ENCODE measurements at places on chromosomes 13 and 19.

DNA sequence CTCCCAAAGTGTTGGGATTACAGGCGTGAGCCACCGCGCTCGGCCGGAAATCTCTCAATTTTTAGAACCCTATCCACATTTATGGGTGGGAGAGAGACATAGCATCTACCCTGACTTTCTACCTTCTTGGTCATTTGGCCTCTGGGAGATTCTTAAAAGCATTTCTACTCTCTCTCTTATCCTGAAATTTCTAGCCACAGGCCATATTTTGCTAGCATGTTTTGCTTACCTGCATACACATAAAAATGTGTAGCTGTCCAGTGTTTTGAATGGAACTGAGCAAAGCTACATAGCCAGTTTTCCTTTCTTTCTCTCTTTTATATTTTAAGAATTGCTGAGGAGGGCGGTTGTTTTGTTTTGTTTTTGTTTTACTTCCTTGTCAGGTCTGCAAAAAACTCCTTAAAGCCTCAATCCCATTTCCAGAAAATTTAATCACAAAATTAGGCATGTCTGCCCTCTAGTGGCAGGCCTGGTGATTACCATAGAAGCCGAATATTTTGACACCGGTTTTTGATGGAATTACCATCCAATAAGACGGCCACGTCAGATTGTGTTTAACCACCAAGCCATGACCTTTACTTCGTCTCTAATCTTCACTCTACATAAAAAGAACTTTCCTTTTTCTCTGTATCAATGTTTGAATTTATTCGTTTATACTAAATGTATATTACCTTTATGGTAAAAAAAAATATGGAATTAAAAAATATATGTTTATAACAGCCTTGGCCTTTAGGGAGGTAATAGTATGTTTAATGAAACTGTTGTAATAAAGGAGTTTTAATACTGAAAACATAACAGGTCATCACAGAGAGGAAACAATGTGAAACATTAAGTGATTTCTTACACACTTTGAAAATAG, 34.4 kb upstream of the OXGR1 start:
- DNase-seq: peak; percentile 21

- DNase-seq: no peak
These were observed 23.0 kb upstream of the USP29 start for GRCh38 chr19:57096685-57097361.

DNA sequence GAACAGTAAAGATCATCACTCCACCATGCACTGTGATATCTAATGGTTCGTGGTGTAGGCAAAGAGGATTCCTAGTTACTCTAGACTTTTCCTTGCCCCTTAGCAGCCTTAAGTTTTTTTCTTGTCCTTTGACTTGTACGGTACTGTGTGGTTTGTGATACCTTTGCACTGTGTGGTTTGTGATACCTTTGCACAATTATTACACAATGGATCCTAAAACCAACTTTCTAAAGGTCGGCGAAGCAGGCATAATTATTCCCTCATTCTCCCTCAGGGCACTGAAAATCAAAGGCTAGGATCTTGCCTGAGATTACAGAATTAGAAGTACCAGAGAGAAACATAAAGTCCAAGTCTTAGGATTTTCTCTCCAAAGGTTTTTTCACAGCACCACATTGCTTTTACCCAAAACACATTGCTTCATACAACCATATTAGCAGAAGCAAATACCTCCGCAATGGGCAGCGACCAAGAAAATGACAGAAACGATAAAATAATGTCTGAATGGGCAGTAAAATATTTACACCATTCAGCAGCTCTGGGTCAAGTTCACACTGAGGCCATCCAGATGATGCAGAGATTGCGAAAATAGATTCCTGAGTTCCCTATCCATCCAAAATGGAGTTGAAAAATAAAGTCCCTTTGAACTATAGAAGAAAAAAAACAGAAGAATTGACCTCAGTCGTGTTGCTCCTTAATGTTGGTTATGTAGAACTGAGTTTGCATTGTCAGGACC, 106.4 kb downstream of the FGF14 start:
- no peak for DNase-seq

- DNase-seq: no peak
These were observed 56.1 kb upstream of the STK24 start for GRCh38 chr13:98632961-98633360.

DNA sequence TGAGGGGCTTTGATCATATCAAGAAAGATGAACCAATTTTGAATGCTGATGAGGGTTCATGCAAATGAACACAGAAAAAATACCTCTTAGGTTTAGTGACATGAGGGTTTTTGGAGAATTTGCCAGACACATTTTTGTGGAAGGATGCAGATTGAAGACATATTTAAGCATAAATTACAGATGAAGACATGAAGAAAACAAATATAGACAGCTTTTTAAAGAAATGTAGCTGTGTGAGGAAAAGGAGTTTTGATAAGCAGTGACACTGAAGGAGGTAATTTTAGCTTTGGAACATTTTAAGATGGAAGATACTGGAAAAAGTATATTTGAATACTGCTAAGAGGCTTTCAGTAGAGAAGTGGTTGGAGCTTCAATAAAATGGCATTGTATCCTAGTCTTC, 810.8 kb upstream of the GPC6 start:
- DNase-seq: no peak

DNA sequence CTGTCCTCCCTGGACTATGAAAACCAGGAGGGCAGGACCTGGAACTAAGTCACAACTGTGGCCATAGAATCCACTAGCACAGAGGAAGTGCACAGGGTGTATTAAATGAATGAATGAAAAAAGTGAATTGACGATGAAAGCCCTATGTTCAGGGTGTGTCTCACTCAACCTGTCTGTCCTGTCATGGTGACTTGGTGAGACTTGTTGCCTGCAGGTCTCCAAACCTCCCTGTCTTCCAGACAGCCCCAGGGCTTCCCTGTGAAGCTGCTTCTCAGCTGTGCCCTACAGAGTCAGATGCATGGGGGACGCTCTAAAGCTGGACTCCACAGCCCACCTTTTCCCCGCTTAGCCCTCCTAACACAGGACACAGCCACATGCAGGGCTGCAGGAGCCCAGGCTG, 4.8 kb upstream of the IGFL1 start:
- no peak for DNase-seq

DNA sequence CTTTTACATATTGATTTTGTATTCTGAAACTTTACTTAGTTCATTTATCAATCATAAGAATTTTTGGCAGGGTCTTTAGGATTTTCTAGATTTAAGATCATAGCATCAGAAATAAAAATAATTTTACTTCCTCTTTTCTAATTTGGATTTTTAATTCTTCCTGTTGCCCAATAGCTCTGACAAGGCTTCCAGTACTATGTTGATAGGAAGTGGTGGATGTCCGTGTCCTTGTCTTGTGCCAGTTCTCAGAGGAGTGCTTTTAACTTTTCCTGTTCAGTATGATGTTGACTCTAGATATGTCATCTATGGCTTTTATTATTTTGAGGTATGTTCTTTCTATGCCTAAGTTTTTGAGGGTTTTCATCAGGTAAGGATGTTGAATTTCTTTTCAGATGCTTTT, 7.7 kb upstream of the KIR2DL4 start:
- DNase-seq: no peak

DNA sequence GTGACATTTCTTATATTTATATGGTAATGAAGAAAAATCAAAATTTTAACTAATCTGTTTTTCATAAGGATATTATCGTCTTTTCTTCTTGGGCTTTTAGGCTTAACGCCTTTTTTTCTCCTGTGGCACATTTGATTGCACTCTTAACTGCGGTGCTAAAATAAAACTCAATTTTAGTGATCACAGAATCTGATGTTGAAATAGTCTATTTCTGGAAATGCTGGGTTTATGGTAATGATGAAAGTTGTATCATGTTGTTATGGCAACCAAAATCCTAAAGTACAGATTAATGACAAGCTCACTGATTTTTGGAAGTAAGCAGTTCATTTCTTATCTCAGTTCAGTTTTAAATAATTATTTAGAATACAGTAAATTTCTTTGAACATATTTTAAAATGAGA, 85.3 kb downstream of the COG6 start:
- no peak for DNase-seq

- no peak for DNase-seq
These were observed 1000.6 kb downstream of the OLFM4 start for GRCh38 chr13:54029226-54029625.
